ENCODE measurements at places on chromosomes 4 and X.

- no peaks in the 10 kb centered on the region for H3K4me1 ChIP-seq
- H3K27me3 ChIP-seq, result no peaks in the 10 kb centered on the region
- no peak overlapping the region for H3K27ac ChIP-seq
- no peak overlapping the region for H3K4me3 ChIP-seq
- no peaks in the 10 kb centered on the region for H3K36me3 ChIP-seq
Observed at GRCh38 chrX:56974408-56974807, 20.9 kb downstream of the SPIN3 start.

GRCh38 chr4:185529413-185529812 is 5.9 kb downstream of the PDLIM3 start:
- H3K4me1 ChIP-seq, result peaks cover 11% of the 10 kb centered on the region
- DNase-seq, result no peak
- no peak overlapping the region for H3K4me3 ChIP-seq
- H3K27ac ChIP-seq, result no peak overlapping the region
- H3K36me3 ChIP-seq, result no peaks in the 10 kb centered on the region

DNA sequence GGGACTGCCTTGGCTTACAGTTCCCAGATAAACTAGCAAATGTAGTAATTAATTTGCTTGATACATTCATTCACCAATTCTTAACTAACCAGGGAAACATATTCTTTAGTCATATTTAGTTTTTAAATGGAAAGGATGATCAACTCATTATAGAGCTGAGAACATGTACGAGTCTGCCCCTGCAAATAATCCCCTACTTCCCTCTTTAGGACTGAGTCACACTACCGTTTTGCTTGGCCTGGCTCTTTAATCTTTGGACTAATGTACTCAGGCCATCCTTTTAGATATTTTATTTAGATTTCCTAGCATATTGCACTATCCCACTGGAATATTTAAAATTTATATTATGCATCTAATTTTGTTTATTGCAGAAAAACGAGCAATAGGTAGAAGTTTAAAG is 105.5 kb upstream of the LCORL start:
- H3K36me3 ChIP-seq, result no peaks in the 10 kb centered on the region
- no peak overlapping the region for H3K4me3 ChIP-seq

- no peaks in the 10 kb centered on the region for H3K4me1 ChIP-seq
- DNase-seq, result no peak
- no peaks in the 10 kb centered on the region for H3K27me3 ChIP-seq
- H3K36me3 ChIP-seq, result no peaks in the 10 kb centered on the region
- H3K27ac ChIP-seq, result no peak overlapping the region
Observed at GRCh38 chr4:138184886-138185285, 57.3 kb downstream of the SLC7A11 start.

DNA sequence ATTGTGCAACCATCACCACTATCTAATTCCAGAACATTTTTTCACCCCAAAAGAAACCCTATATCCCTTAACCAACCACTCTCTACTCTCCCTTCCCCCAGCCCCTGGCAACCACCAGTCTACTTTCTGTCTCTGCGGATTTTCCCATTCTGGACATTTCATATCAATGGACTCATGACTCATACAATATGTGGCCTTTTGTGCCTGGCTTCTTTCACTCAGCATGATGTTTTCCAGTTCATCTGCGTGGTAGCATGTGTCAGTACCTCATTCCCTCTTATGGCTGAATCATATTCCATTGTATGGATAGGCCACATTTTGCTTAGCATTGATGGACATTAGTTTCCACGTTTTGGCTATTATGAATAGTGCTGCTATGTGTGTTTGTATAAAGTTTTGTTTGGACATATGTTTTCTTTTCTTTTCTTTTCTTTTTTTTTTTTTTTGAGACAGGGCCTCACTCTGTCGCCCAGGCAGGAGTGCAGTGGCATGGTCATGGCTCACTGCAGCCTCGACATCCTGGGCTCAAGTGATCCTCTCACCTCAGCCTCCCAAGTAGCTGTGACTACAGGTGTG is 335.4 kb downstream of the BCOR start:
- no peak overlapping the region for H3K27ac ChIP-seq
- no peak overlapping the region for H3K4me3 ChIP-seq
- no peaks in the 10 kb centered on the region for H3K36me3 ChIP-seq

- H3K4me3 ChIP-seq, result no peak overlapping the region
- no peak for DNase-seq
- no peak overlapping the region for H3K27ac ChIP-seq
Observed at GRCh38 chr4:66647476-66647875, 897.8 kb downstream of the CENPC start.

DNA sequence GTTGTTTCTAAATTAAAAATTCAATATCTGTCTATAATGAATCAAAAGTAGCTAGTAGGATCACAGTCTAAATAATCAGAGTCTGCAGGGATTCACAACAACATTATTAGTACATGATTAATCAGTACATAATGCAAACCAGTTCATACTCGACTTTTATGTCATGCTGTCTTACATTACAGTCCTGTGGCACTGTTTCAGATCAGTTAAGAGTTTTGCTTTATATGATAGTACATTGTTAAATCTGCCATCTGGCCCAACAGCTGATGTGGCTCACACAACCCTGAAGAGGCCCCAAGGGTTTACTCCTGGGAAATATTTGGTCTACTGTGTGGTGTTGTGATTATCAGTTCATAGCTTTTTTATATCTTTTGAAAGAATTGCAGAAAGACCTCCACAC is 247.1 kb upstream of the ETNPPL start:
- H3K4me3 ChIP-seq, result no peak overlapping the region
- no peak for DNase-seq
- H3K36me3 ChIP-seq, result no peaks in the 10 kb centered on the region
- H3K27ac ChIP-seq, result no peak overlapping the region
- no peaks in the 10 kb centered on the region for H3K27me3 ChIP-seq

DNA sequence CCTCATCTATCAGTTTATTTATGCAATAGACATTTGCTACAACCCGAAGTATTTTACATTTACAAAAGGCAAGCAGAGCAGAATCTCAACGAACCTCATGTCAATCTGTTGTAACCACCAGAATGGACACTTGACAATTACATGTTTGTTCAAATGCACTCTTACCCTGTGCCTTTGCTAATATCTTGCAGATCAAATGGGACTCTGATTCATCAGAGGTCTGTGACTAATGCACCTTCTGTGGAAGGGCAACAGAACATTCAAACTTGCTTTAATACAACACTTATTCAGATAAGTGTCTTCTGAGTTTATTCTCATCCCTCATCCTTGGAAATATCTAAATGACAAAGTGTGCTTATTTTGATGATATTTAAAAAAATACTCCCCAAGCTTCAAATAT is 644.7 kb upstream of the PCDH10 start:
- no peaks in the 10 kb centered on the region for H3K4me1 ChIP-seq
- no peaks in the 10 kb centered on the region for H3K27me3 ChIP-seq
- no peak for DNase-seq
- H3K27ac ChIP-seq, result no peak overlapping the region

DNA sequence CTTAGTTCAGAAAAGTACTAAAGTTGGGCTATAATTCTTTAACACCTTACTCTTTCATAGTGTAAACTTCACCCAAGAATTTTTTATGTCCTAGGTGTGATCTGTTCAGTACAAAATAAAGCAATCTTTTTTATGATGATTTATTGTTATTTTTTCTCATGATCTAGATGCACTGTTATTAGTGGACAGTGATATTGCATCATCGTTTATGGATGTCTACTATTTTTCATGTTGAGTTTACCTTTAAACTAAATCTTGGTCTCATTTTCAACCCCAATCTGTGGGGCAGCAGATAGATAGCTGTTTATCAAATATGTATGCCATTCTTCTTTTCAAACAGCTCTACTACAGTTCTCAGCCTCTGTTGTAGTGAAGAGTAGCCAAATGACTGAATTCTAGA is 215.4 kb downstream of the UGT8 start:
- H3K27me3 ChIP-seq, result no peaks in the 10 kb centered on the region
- no peaks in the 10 kb centered on the region for H3K4me1 ChIP-seq
- no peak overlapping the region for H3K27ac ChIP-seq
- no peak overlapping the region for H3K4me3 ChIP-seq

DNA sequence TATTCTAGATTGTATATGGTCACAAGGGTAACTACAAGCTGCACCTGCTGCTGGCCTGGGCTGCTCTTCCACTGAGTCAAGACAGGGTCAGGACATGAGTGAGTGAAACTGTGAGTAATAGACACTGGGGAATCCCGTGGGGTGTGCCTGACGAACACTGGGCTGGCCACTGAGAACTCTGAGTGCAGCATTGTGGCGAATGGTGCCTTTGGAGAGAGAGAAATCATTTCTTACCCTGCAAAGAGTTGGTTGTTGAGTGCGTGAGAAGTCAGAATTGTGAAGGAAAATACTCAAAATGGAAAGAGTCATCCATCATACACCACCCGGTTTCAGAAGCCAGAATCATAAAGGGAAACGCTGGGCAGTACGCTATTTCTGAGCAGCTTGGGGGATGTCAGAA is 43.1 kb upstream of the LSM6 start:
- H3K27ac ChIP-seq, result no peak overlapping the region
- H3K36me3 ChIP-seq, result no peaks in the 10 kb centered on the region
- H3K4me3 ChIP-seq, result no peak overlapping the region

GRCh38 chrX:39439906-39440798 is 638.9 kb downstream of the MID1IP1 start:
- H3K27ac ChIP-seq, result peak overlapping the region; percentile 23
- peaks cover 4% of the 10 kb centered on the region for H3K4me1 ChIP-seq
- H3K36me3 ChIP-seq, result no peaks in the 10 kb centered on the region
- peak; percentile 26 for DNase-seq
- H3K4me3 ChIP-seq, result no peak overlapping the region

GRCh38 chrX:39720945-39721344 is 376.8 kb downstream of the BCOR start:
- no peaks in the 10 kb centered on the region for H3K27me3 ChIP-seq
- no peaks in the 10 kb centered on the region for H3K36me3 ChIP-seq
- no peak overlapping the region for H3K4me3 ChIP-seq

DNA sequence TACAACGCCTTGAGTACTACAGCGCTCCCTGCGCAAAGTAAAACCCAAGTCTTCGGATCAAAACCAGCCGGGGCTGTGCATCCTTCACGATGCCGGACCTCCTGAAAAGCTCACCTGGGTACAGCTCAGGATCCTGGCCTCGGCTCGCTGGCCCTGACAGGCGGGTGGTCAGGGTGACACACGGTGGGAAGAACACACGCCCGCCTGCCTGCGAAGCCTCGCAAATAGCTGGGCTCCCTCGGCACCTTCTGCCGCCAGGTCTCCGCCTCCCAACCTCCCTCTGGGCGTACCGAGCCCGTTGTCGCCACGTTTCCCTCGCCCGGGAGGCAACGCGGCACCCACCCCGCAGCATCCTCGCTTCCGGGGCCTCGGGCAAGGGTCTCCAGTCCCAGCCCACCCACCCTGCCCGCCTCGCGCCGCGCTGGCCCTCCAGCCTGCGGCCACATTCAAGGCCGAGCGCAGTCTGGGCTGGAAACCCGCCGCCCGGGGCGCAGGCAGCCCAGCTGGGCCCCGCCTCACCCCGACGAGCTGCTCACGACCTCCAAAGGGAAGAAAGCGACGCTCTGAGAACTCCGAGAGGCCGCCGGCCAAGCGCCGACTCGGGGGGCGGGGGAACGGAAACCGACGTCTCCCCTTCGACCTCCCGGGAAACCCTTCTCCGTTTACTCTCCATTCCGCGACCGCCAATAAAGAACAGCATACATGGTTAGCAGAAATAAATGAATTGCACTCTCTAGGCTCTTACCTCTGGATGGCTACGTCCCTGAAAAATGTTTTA is 511 bp downstream of the PPM1K start:
- DNase-seq, result peak; percentile 68
- H3K27me3 ChIP-seq, result no peaks in the 10 kb centered on the region
- no peaks in the 10 kb centered on the region for H3K36me3 ChIP-seq
- peak overlapping the region; percentile 99 for H3K27ac ChIP-seq
- peaks cover 23% of the 10 kb centered on the region for H3K4me1 ChIP-seq

- no peak overlapping the region for H3K27ac ChIP-seq
- no peaks in the 10 kb centered on the region for H3K4me1 ChIP-seq
- DNase-seq, result no peak
- no peak overlapping the region for H3K4me3 ChIP-seq
- no peaks in the 10 kb centered on the region for H3K27me3 ChIP-seq
Observed at GRCh38 chr4:126209147-126209546, 894.4 kb downstream of the FAT4 start.

- no peaks in the 10 kb centered on the region for H3K27me3 ChIP-seq
- peaks cover 62% of the 10 kb centered on the region for H3K4me1 ChIP-seq
- no peak for DNase-seq
Observed at GRCh38 chr4:87101543-87102199, 118.7 kb downstream of the KLHL8 start.

DNA sequence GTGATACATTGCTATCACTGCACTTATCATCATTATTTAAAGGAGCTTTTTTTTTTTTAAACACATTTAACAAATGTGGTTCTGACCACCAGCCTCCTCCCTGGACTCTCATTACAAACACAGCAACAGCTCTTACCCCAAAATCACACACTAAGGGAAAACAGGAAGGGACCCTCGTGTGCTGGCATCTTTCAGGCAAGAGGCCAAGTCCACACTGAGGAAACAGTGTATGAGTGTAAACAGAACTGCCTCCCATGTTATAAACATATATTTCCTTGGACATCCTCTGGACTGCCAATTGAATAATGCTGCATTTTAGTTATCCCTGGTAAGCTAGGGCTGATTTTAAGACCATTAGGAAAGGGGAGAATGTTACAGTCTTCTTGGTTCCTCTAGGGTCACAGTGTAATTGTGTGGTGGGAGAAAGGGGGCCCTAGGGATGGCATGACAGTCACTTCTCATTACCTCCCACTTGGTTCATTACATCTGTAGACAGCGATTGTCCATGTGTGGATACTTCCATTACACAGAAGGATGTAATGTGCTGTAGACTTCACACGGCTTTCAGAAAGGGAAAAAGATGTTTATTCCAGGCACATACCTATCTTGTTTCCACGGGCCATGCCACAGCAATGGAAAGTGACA is 244.6 kb upstream of the TET2 start:
- no peak overlapping the region for H3K27ac ChIP-seq
- H3K4me3 ChIP-seq, result no peak overlapping the region
- H3K27me3 ChIP-seq, result no peaks in the 10 kb centered on the region
- DNase-seq, result no peak
- H3K4me1 ChIP-seq, result no peaks in the 10 kb centered on the region
- H3K36me3 ChIP-seq, result no peaks in the 10 kb centered on the region

DNA sequence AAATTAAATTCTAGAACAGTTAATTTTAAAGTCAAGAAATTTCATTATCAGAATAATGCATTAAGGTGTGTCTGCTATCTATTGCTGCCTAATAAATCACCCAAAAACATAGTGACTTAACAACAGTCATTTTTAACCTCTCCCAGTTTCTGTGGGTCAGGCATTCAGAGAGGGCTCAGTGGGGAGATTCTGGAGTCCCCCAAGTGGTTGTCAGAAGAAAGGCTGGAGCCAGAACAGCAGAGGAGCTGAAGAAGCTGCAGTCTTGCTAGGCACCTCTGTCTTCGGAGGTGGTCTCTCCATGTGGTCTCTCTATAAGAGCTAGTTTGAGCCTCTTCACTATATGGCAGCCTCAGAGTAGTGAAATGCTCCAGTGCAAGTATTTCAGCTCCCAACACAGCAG is 9.3 kb upstream of the HOPX start:
- H3K4me3 ChIP-seq, result no peak overlapping the region
- no peaks in the 10 kb centered on the region for H3K27me3 ChIP-seq
- peaks cover 38% of the 10 kb centered on the region for H3K4me1 ChIP-seq
- no peak for DNase-seq
- no peaks in the 10 kb centered on the region for H3K36me3 ChIP-seq

- no peaks in the 10 kb centered on the region for H3K4me1 ChIP-seq
- H3K27me3 ChIP-seq, result no peaks in the 10 kb centered on the region
- no peak overlapping the region for H3K4me3 ChIP-seq
- H3K36me3 ChIP-seq, result no peaks in the 10 kb centered on the region
- peak; percentile 56 for DNase-seq
Observed at GRCh38 chr4:83771113-83771705, 235.3 kb downstream of the GPAT3 start.
